Activated gamma-delta T cell (primary cell): ENCODE measurements at places on chromosomes 13 and 19.

GRCh38 chr13:45180713-45181601, 19.9 kb downstream of the KCTD4 start:
- DNase-seq = no peak

DNA sequence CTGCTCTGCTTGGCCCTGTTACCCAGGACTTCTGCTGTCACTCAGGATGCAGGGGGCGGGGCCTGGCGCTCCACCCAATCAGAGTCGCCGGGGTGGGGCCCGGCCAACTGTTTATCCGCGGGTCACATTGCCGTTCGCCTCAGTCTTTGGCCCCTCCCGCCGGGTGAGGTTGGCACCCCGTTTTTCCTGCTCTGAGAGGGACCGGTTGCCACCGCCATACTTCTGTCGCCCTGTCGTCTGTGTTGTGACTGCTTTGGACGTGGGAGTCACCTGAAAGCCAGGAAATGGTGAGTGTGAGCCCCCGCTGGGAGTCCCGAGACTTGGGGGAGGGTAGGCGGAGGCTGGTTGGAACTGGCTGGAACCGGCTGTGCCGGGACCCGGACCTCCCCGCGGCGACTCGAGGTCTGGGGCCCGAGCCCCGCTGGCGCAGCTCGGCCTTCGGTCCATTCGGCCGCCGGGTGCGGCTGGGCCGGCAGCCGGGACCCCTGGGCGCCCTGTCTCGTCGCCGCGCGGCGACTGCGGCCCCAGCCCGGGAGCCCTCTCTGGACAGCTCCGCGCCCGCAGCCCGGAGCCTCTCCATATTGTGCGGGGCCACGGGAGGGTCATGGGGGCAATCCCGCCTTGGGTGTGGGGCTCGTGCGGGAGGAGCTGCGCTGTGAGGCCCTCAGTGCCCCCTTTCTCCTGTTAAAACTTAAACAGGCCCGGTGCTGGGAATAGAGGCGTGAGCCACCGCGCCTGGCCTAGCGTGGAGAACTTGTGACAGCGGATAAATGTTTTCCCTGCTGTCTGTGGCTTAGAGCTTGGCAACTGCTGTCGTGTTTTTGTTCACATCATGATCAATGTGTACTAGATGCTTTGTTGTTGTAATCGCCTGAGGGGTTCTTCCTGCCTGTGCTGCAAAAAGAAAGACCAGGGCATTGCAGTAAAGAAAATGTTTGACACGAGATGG, at the start of gene ZNF844:
ZNF844 (plus strand) TSS at position 142 of the 949 bp plus-strand sequence; CDS start at position 285, 143 bp downstream.
- peak; percentile 26 for DNase-seq

DNA sequence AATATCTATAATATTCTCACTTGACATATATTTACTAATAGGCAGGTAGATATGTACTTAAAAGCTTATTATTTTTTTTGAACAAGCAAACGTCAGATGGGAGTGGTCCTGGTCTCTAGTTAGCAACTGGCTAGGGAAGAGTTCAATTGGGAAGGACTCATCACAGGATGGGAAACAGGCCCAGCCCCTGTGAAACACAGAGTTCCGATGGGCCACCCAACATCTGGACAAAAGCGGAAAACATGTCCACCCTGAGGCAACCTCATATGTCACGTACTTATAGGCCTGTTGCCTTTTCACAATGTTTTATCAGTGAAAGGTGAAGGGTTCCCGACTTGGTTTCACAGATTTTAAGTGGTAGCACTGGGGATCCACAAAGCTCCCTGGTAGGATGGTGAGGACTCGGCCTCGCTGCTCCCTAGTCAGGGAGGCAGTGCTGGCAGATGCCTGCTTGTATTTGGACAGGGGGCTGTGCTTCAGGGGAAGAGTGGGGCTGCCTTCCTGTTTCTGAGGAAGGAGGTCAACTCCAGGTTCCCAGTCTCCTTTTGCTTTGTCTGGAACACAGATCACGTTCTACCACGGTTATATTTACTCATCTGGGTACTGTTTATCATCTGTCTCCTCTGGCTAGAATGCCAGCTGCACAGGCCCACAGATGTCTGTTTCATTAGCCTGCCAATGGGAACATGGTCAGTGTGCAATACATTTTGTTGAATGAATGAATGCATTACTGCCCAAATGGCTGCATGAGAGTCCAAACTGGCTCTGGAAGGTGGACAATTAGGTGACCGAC, 49.4 kb upstream of the SLC15A1 start:
- DNase-seq = no peak

DNA sequence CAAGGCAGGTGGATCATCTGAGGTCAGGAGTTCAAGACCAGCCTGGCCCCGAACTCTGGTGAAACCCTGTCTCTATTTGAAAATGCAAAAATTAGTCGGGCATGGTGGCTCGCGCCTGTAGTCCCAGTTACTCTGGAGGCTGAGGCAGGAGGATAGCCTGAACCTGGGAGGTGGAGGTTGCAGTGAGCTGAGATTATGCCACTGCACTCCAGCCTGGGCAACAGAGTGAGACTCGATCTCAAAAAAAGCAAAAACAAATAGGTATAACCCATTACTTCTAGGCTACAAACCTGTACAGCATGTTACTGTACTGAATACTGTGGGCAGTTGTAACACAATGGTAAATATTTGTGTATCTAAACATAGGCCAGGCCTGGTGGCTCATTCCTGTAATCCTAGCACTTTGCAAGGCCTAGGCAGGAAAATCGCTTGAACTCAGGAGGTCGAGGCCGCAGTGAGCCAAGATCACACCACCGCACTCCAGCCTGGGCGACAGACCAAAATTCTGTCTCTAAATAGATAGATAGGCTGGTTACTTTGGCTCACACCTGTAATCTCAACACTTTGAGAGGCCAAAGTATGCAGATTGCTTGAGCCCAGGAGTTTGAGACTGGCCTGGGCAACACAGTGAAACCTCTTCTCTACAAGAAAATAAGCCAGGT, 63.5 kb downstream of the MYO9B start:
- DNase-seq = no peak

- DNase-seq = no peak
These were observed 59.4 kb upstream of the SPRY2 start for GRCh38 chr13:80400164-80400864.

DNA sequence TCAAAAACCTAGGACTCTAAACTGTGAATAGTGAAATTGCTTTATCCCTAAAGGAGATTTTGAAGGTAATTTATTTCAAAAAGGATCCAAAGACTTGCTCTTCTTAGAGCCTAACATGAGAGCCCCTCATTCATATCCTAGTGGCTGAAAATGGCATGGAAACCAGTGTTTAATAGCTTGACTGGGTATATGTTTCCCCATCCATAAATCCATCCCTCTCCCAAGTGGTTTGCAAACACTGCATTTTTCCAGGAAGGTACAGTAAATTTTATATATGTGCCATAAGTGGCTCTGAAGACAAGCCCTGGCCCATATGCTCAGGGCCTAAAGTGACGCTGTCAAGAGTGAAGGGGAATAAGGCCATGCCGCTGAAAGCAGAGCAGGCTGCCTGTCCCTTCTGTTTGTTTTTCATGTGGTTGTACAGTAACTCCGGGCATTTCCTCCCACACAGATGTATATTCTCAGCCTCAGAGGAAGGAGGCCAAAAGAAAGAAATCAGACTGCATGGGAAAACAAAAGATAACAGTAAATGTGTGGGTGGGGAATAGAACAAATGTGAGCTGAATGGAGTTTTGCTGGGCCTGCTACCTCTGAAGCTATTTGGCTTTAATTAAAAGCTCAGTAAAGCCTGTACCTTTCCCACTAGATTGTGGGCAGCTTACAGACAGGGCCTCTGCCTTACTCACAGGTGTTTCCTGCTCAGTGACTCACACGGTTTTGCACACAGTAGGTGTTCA, 181.9 kb downstream of the PCDH9 start:
- DNase-seq = no peak

GRCh38 chr13:61700181-61700580, 284.5 kb upstream of the PCDH20 start:
- no peak for DNase-seq

DNA sequence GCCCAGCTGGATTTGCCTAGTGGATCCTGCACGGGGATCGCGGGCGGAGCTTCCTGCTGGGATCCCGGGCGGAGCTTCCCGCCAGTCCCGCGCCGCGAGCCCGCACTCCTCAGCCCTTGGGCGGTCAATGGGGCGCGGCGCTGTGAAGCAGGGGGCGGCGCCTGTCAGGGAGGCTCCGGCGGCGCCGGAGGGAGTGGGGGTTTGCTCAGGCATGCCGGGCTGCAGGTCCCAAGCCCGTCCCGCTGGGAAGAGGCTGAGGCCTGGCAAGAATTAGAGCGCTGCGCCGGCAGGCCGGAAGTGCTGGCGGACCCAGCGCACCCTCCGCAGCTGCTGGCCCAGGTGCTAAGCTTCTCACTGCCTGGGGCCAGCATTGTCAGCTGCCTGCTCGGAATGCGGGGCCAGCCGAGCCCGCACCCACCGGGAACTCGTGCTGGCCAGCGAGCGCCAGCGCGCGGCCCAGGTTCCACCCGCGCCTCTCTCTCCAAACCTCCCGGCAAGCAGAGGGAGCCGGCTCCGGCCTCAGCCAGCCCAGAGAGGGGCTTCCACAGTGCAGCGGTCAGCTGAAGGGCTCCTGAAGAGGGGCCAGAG, 119.6 kb downstream of the PRR20E start:
- DNase-seq = peak; percentile 10

DNA sequence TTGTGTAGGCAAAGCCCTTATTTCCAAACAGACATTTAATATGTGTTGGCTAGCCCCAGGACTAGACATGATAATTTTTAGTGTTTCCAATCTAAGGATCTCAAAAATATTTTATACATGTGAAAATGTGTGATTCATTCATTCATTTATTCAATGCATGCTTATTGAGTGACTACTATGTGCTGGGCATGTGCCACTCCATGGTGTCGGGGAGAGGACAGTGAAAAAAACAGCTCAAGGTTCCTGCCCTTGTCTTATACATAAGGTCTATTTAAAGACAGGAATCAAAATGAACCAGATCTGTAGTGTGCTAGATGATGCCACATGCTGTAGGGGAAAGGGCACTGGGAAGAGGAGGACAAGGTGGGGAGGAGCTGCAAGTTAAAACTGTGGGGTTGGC, 36.5 kb downstream of the GJA3 start:
- no peak for DNase-seq

DNA sequence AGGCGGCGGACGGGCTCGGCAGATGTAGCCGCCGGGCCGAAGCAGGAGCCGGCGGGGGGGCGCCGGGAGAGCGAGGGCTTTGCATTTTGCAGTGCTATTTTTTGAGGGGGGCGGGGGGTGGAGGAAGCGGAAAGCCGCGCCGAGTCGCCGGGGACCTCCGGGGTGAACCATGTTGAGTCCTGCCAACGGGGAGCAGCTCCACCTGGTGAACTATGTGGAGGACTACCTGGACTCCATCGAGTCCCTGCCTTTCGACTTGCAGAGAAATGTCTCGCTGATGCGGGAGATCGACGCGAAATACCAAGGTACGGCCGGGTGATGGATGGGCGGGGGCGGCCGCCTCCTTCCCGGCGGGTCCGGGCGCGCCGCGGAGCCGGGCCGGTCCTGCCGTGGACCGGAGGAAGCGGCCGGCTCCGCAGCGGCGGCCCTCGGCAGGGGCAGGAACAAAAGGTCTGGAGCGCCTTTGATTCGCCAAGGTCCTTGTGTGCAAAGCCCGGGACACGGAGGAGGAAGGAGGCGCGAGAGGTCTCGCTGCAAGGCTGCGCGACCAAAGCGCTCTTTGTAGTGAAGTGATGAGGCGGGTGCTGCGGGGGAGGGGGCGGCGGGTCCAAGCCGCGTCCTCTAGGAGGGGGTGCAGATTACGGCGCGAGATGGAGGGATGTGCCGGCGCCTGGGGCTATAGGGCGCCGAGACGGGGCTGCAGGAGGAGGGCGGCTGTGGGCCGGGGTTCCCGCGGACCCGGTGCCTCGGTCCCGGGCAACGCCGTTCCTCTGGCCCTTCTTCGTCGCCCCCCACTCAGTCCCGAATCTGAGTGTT, 689 bp downstream of the ING1 start:
- peak; percentile 58 for DNase-seq

DNA sequence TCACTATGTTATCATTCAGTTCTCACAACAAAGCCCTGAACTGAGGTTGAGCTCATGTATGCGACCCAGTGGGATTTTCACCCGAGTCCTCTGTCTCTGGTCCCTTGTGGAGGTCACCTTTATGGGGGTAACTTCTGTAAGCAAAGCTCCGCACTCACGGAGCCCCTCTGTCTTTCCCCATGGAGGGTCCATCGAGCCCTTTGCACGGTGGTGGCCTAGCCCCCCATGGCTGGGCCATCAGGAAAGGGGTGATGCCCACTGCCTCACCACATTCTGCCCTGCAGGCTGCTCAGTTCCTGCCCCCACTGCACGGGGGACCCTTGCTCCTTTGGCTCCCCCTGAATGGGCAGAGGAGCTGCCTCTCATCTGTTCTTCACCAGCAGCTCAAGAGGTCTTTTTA, 39.6 kb downstream of the CHST8 start:
- no peak for DNase-seq

- DNase-seq = no peak
These were observed 174.9 kb downstream of the TNFSF13B start for GRCh38 chr13:108444448-108444847.
